ENCODE measurements at places on chromosomes 2 and 18. TPM values are rescaled to one million over a fixed set of nuclear protein-coding genes. Genes with fewer than 3 reads are reported as not detected.

Gene TEKT4
- not detected for total RNA-seq

Gene TMEM17
- total RNA-seq, result 1.1 TPM

Gene IL36A
- total RNA-seq, result not detected

Gene ANKRD30B
- under 0.01 TPM for total RNA-seq

Gene TUBA3E
- total RNA-seq, result not detected

Gene TTC32
- total RNA-seq, result 3.9 TPM

Gene CIAO1
- total RNA-seq, result 89.5 TPM

Gene ABCG5
- not detected for total RNA-seq

Gene IHH
- not detected for total RNA-seq

Gene MROH2A
- not detected for total RNA-seq

Gene KLHL29
- total RNA-seq, result 3.4 TPM

Gene ITPRID2
- 135 TPM for total RNA-seq

Gene SCTR
- not detected for total RNA-seq

Gene WDR75
- 44.4 TPM for total RNA-seq

Gene ERFE
- under 0.01 TPM for total RNA-seq

Gene TMEM18
- total RNA-seq, result 10.3 TPM

Gene VPS4B
- total RNA-seq, result 50.0 TPM

Gene RAD51AP2
- total RNA-seq, result not detected

Gene CFAP221
- not detected for total RNA-seq

Gene SIX2
- not detected for total RNA-seq

Gene SPATA3
- not detected for total RNA-seq

Gene UGT1A10
- total RNA-seq, result not detected

Data from lung microvascular endothelial cell (primary cell).